Stimulated activated CD8-positive, alpha-beta memory T cell treated with anti-CD3 and anti-CD28 coated beads, Interleukin-15, amount 100 ng/mL, for 4 hours (primary cell): ENCODE measurements at places on chromosomes 5 and 9.

- no peak for DNase-seq
Measured at GRCh38 chr5:11609570-11610303, 294.5 kb downstream of the CTNND2 start.

DNA sequence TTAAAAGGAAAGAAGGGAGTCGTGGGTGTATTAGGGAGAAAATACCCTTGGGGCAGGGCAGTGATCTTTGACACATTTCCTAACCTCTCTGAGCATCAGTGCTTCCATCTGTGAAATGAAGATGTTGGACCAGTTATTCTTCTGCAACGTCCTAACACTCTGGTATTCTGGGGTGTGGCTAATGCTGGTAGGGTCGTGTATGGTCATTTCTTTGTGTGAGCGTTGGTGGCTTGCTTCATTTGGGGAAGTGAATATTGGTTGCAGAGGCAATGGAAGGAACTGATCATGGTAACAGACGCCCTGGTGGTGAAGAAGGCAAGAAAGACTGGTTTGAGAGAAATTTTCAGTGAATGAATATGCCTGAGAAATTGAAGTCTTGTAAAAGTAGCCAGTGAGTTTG is 67.9 kb upstream of the TTC23L start:
- no peak for DNase-seq

DNA sequence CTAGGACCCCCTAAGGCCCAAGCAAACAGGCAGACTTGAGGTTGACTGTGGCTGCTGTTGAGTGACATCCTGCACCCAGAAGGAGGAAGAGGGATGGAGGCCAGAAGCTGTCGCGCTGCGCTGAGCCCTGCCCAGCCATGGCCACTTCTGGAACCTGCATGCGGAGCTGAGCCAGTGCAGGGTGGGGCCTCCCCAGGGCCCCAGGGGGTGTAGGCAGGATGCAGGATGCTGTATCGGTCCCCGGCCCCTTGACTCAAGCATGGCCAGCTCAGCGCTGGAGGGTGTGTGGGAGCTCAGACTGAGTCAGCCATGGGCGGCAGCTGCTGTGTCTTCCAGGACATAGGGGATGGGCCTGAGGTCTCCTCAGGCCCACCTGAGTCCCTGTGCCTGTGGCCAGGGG is 26.9 kb downstream of the GLT6D1 start:
- no peak for DNase-seq

DNA sequence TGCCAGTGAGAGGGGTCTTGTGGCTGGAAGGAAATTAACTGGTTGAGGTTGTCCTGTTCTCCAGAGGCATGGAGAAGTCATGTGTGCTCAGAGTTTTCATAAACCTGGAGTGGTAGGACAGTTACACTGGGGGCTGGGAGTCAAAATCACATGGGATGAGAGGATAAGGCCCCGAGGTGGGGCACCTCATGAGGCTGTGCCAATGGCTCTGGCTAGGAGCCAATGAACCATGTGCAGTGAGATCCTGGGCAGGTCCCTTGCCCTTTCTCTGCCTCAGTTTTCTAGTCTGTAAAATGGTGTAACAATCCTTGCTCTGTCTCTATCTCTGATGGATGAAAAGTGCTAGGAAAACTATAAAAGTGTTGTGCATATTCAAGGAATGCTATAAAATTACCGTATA is 7.0 kb upstream of the SYNPO start:
- no peak for DNase-seq

DNA sequence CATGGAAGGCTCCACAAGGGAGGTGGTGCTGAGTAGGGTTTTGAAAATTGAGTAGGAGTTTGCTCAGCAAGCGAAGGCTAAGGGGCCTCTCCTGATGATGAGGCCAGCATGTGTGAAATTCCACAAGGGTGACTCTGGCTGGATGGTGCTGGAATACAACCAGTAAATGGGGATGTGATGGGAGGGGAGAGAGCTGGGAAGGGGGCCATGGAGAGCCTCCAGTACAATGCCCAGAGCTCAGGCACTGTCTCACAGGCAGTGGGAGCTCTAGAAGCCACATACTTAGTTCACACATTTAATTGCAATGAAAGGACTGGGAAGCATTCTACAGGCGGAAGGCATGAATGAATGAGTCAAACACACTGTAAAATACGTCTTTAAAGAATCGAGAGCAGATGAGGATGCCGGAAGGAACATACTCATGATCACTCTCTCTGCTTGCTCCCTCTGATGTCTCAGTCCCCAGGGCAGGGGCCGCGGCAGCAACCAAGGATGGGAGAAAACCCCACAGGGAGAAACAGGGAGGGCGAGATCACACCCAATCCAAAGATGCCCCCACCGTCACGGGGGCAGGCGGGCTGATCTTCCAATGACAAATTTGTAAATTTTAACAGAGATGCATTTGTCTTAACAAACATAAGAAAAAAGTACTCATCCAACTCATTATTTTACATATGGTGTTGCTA is 261.0 kb downstream of the NSG2 start:
- no peak for DNase-seq

DNA sequence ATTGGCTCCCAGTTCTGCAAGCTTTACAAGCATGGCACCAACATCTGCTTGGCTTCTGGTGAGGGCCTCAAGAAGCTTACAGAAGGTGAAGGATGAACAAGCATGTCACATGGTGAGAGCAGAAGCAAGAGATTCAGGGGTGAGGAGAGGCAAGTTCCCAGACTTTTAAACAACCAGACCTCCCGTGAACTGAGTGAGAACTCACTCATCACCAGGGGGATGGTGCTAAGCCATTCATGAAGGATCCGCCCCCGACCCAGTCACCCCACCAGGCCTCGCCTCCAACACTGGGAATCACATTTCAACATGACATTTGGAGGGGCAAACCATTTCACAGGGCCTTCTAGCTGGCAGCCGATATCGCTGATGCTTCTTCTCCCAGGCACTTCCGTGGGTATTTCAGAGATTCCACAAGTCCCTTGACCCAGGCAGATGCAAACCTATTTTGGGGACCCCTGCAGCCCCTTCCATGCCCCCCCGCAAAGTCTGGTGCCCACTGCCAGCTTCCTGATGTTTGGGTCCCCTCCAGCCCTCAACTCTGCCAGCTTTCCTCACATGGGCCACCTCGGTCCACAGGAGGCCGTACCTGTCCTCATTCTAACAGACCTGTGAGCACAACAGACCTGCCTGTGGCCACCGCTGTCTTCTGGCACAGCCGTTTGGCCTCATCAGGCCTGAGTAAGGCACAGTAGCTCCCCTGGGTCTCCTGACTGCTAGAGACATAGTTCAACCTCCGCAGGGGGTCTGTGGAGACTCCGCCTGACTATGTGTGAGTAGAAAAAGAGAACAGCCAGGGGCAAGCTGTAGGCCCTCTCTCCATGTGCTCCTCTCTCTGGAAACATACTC is 60.7 kb upstream of the ANGPTL2 start:
- DNase-seq, result no peak

GRCh38 chr5:170148430-170149205 is 42.9 kb downstream of the FOXI1 start:
- no peak for DNase-seq

DNA sequence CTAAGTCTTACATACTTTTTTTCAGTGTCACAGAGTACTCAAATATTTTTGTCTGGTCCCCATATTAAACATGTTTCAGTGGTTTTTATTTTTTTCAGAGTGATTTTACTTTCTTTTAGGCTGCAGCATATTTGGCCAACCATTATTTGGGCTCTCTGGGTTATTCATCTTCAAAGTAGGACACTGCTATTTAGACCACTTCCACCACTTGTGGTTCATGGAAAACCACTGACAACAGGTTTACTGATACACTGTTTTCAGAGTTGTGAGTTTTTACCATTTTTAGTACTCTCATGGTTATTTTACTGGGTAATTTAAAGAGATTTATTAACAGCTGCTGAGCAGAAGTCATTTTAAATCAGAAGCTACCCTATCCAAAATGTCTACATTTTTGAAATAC is 437.6 kb downstream of the KIAA0825 start:
- no peak for DNase-seq

DNA sequence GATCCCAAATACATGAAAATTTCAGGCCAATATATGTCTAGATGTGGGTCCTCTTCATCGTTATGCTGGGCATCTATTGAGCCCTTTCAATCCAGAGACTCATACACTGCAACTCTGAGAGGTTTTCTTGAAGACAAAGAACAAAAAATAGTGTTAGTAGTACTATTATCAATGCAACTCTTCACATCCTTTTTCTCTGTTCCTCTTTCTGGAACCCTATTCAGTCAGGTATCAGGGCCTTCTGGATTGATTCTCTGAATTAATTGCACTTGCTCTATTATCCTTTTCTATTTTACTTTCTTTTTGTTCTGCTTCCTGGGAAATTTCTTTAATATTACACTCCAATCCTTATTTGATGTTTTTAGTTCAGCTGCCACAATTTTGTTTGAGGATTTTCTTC is 18.5 kb upstream of the FAM120A start:
- DNase-seq, result no peak

DNA sequence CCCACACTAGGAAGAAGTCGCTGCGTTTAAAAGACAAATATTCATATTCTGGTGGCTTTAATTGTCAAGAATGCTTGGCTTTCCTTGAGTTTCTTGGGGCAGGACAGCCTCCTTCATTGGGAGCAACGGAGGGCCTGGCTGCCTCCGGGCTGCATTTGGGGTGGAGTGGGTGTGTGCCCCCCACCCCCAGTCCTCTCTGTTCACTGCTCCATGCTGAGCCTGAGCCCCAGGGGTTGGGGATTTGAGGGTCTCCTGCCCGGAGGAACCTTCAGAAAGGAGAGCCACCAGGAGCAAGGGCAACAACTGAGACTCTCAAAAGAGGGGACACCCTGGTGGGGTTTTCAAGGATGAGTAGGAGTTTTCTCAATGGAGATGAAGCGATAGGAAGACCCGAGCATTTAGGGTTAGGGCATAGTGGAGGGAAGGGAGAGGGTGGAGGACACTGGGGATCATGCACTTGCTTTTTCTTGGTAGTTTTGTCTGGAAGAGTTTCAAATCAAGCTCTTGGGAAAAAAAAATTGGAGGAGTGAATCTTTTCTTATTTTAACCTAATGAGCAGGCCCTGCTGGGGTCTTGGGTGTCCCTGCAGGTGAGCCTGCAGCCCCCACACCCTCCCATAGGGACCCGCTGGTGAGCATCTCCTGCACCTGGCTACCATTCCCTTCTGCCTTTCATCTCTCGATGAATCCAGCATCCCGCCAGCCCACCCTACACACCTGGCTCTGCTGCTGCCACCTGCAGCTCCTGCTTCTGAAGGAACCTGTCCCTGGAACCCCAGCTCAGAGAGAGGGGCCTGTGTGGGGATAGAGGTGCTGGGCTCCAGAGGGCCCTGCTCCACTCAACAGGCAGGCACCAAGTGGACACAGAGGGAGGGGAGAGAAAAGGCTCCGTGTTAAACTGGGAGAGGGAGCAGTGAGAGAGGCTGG is 4.1 kb downstream of the SLC6A19 start:
- no peak for DNase-seq

DNA sequence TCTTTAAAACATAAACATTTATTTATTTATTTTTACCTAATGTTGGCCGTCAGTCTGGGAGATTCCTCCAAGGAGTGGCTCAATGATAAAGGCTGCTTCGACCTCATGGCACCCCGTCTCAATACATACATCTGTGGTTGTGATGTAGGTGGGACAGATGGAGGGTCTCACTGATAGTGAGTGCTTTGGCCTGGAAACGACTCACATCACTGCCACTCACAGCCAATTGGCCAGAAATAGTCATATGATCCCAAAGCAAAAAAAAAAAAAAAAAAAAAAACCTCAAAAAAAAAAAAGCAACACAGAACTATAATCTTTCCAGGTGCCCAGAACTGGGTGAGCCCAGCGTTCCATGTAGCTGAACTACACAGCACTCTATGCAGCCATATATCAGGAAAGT is 125.4 kb downstream of the PSAT1 start:
- DNase-seq, result no peak

DNA sequence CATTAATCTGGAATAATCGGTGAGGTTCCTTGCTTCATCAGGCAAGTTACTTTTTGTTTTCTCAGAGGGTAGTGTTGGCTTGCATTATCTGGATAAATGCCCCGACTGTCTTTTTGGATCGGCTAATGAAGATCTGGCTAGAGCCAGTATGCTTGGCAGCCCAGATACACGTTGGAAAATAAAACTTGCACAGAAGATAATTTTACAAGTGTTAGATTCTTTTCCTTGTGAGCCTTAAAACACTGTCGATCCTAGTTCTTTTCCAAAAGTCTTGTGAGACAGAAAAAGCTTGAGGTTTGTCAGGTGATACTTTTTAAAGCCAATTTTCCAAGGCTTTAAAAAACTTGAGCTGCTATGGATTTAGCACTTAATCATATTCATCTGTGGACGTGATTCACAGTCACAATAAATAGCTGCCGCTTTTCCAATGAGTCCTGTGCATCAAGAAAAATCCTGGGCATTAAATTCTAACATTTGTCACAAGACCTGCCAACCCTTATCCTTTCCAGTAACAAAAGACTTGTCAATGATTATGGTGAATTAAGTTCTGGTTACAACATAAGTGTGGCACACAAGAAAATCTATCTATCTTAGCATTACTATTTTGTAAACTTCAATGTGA is 68.5 kb downstream of the PRLR start:
- no peak for DNase-seq

DNA sequence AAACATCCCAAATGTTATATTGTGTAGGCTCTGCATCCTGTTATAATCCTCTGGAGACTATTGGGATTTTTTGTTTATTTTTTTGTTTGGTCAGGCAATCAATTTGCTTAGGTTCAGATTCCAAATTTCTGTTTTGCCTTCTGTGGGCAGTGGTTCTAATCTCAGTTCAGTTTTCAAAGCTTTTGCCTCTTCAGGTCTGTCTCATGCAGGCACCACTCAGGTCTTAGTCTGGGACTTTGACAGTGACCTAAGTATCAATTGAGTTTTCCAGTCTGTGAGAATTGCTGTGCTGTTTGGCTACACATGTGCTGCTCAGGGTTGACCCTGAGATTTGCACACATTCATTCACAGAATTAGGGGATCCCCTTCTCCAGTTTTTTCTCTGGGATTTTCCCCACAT is 14.1 kb downstream of the SNX2 start:
- no peak for DNase-seq

- DNase-seq, result no peak
Measured at GRCh38 chr5:42586625-42587024, 163.4 kb downstream of the GHR start.
